ENCODE measurements at places on chromosomes 3 and 15.
A peak's percentile ranks its signal among the peaks of the same experiment; 100 is the strongest.

DNA sequence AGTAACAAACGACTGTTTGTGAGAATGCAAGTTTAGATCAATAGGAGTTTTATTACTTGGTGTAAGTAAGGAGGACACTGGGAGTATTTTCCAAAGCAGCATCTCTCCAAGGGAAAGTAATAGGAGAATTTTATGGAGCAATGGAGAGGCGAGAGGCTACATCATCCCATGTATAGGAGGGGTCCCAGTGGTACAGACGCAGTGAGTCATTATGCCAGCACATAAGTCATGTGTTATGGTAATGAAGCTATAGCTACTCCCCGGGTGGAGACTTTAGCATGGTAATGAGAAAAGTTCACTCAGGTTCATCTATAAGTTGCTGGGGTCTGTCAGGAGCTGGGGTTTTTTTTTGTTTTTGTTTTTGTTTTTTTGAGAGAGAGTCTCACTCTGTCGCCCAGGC, 29.5 kb upstream of the ZNF445 start:
- no peak for DNase-seq

- DNase-seq, result no peak
Observed at GRCh38 chr3:37863949-37864822, 2.5 kb downstream of the CTDSPL start.

DNA sequence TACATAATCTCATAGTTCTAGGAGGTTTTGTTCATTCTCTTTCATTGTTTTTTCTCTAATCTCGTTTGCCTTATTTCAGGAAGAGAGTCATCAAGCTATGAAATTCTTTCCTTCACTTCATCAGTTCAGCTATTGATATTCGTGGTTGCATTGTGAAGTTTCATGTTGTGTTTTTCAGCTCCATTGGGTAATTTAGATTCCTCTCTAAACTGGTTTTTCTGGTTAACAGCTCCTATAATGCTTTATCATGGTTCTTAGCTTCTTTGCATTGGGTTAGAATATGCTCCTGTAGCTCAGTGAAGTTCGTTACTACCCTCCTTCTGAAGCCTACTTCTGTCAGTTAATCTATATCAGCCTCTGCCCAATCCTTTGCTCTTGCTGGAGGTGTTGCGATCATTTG, 69.4 kb upstream of the CD96 start:
- no peak for DNase-seq

DNA sequence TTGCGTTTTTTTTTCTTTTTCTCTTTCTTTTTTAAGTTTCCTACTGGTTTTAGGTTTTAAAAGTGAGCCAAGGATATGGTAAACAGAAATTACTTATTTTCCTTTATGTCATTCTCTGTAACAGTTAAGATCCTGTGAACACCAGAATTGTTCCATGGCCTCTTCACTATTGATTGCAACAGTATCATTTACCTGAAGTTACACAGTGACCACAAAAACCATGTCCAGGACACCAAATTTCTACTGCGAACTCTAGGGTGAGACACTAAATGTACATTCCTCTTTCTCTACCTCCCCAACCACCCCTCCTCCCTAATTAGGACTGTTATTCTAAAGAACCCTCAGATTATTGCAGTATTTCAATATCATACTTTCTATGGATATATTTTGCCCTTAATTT, 280.9 kb downstream of the FOXP1 start:
- DNase-seq, result no peak

GRCh38 chr3:58835086-58835485, 168.5 kb upstream of the FAM3D start:
- DNase-seq, result no peak

GRCh38 chr3:115098354-115099073, 48.6 kb downstream of the ZBTB20 start:
- no peak for DNase-seq

DNA sequence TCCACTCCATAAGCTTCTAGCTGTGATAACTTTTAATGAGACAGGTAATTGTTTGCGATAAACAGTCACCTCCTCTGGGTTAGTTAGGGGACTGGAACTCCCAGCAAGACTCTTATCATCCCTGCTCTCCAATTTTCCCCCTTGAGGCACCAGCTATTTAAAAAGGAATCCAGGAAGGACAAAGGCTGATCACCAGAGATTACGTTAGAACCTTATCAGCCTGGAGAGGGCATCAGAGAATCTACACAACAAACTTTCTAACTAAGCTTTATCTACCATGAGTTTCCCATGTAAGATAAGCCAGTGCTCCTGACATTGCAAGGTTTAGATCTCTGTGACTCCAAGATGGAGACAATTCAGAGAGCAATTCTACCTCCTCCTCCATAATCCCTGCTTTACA, 31.3 kb downstream of the GPR176 start:
- DNase-seq, result peak; percentile 13

GRCh38 chr3:189455009-189455408, 176.2 kb upstream of the TP63 start:
- no peak for DNase-seq

DNA sequence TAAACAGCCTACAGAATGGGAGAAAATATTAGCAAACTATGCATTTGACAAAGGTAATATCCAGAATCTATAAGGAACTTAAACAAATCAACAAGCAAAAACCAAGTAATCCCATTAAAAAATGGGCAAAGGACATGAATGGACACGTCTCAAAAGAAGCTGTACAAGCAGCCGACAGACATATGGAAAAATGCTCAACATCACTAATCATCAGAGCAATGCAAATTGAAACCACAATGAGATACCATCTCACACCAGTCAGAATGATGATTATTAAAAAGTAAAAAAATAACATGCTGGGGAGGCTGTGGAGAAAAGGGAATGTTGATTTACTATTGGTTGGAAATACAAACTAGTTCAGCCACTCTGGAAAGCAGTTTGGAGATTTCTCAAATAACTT, 30.7 kb upstream of the PPM1L start:
- DNase-seq, result no peak

DNA sequence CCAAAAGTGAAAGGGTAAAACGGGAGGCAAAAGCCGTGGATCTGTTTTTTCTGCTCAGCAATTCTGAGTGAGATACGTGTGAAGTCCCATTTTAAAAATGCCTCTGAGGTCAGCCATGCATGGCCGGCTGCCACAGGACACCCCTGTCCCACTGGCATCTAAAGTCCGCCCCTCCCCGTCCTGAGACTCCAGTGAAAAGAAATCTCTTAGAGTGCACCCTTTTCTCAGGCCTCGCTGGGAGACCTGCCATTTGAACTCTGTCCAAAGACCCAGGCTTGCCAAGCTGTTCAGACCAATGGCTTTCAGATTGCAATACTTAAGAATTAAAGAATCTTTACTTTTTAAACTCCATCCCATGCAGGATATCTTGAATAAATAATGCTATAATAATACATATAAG, 61.0 kb upstream of the SLC24A5 start:
- no peak for DNase-seq

DNA sequence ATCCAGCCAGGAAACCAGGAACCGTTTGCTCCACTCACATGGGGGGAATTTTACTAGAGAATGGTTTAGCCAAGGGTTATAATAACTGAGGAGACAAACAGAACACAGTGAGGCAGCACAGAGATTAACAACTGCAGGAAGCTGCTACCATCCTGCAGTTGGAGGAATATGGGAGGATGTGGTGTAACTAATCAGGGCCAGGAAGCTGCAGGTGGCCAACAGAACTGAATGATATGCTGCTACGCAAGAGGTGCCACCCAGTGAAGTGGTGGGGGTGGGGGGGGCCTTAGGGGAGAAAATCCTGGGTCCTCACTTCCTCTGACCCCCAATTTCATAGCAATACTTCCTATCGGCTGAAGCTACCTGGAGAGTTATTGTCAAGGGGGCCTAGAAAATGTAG, 306.4 kb upstream of the STT3B start:
- DNase-seq, result no peak

DNA sequence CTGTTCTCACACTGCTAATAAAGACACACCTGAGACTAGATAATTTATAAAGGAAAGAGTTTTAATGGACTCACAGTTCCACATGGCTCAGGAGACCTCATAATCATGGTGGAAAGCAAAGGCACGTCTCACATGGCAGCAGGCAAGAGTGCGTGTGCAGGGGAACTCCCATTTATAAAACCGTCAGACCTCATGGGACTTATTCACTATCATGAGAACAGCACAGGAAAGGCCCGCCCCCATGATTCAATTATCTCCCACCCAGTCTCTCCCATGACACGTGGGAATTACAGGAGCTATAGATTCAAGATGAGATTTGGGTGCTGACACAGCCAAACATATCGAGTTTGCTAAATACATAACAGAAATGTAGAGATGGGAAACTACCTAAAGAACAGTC, 39.5 kb upstream of the DGKG start:
- DNase-seq, result no peak

DNA sequence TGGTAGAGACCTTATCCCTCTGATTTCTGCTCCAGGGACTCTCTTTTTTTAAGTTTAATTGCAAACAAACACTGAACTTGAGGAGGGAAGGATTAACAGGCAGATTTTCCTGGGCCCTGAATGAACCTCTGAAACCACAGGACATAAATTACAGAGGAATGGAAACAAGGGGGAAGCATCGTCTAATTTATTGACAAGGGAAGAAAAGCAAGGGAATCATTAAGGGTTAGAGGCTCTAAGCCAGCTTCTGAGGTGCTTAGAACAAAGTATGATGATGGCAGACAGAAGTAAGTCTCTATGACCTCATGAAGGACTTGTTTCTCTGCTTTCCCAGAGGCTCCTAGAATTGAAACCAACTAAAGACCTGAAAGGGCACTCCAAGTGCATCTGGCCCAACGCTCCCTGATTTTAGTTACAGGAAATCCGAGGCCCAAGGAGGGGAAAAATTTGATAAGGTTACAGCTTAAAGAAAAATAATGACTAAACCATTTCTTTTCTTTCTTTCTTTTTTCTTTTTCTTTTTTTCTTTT, 244.7 kb upstream of the NR2E3 start:
- DNase-seq, result no peak

DNA sequence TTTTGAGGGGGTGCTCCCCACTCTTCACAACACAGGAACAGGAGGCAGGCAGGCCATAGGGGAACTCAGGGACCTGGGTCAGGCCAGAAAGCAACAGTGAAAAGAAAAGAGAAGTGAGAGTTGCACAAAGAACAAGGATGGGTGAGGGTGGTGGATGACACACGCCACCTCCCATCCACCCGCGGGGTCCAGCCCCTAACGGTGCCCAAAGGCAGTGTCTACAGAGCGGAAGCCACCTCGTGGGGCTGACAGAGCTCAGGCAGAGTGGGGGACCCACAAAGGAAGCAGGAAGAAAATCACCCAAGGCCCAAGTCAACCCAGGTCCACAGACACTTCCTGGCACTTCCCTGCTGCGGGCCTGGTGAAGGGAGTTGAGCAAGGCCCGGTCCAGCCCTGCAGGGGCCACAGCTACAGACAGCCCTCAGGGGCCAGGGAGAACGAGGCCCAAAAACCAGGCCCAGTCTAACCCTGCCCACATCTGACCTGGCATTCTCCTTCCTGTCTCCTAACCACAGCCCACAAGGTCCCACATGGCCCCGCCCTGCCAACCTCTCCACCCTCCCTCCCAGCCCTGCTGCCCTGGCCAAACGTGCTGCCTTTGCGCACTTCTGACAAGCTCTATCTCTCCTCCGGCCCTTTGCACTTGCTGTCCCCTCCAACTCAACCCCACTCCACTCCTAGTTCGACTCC, 5.9 kb downstream of the NUP210 start:
- peak; percentile 58 for DNase-seq

DNA sequence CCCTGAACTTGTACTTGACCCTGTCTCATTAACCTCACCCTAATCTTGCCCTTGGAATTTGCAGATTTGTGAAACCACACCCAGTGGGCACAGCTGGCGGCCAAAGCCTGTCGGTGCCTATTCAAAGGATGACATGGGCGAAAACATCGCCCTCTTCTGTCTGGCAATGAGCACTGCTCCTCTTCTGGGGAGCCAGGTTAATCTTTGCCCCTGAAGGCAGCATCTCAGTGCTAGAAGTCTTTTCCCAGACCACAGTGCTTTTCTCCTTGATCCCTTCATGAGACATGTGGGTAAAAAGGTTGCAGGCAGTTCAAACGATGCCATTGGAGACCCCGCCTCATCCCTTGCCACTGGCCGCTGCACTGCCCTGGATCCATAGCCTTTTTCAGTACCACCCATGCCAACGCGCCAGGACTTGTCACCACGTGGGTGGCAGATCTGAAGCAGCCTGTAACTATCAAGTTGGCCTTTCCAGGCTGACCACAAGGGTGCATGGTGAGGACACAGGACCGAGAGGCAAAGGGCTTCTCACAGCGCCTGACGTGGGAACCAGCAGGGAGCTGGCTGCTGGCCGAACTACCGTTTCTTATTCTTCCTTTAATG, 6.5 kb upstream of the DNASE1L3 start:
- peak; percentile 63 for DNase-seq

DNA sequence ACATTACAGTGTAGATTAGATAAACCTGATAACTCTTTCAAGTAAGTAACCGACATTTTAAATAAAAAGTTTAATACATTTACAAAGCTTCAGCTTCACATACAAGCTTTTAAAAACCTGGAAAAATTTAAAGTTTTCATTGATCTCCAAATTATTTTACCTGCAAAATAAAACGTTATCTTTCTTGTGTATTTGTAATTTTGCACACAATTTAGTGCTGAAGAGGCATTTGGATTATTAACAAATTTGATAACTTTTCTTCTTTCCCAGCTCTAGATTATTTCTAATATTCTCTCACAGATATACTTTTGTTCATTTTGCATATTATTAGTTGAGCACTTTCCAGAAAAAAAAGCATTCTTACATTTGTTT, 24.2 kb upstream of the MBNL1 start:
- DNase-seq, result no peak

GRCh38 chr3:174955513-174956016, 96.4 kb downstream of the NAALADL2 start:
- DNase-seq, result no peak

DNA sequence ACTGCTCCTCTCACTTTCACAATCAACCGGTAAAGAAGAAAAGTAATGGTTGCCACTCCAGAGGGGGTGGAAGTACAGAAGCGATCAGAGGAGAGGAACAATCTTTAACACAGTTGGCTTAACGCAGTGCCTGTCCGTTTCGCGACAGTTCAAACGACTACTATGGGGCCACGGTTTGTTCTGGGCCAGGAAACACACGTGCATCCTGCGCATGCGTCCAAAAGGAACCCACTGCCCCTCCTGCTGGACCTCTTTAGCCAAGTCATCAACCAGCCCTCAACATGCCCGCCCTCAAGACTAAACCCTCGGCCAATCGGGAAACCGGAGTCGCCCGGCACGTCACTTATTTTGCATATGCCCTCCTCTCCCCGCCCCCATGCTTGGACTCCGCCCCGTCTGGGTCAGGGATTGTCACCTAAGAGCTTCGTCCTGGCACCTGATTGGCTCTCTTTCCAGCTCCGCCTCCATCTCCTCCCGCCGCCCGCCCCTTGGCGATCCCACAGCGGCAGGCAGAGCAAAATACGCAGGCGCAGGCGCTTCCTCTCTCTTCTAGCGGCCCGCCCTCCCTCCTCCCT, 345 bp upstream of the CDV3 start:
- no peak for DNase-seq

- DNase-seq, result peak; percentile 43
Observed at GRCh38 chr3:197151580-197151979, 122.0 kb upstream of the MELTF start.

DNA sequence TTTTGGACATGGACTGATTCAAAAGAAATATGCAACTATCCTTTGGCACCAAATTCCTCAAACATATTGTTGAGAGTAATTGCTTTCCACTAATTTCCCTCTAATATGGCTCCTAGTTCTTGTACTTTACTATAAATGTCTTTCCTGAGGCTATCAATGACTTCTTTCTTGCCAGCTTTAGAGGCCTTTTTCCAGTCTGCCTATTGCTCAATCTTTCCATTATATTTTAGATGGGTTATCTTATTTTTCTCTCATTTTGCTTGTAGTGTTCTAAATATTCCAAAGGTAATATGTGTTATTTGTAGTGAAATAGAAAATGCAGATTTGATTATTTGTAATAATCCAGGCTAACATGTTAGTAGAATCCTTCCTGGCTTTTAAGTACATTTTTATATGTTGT, 11.5 kb upstream of the TEX9 start:
- DNase-seq, result no peak
